ENCODE measurements at places on chromosomes 16 and 17.

- no peak for DNase-seq
Measured at GRCh38 chr17:56543280-56543679, 50.2 kb upstream of the NOG start.

GRCh38 chr16:63625126-63625525 is 1496.7 kb downstream of the CDH11 start:
- no peak for DNase-seq

- no peak for DNase-seq
Measured at GRCh38 chr16:678209-678857, 1.9 kb upstream of the STUB1 start.

- no peak for DNase-seq
Measured at GRCh38 chr17:8117367-8117979, 841 bp downstream of the ALOXE3 start.

GRCh38 chr17:65537845-65538674 is 23.4 kb downstream of the AXIN2 start:
- DNase-seq, result no peak

All from NCI-H460 (cell line).